SK-MEL-5 (cell line): ENCODE measurements at places on chromosomes 3 and 15.
A peak's percentile ranks its signal among the peaks of the same experiment; 100 is the strongest.

- no peak for DNase-seq
These were observed 16.2 kb upstream of the DUT start for GRCh38 chr15:48315041-48315440.

- DNase-seq = peak; percentile 5
These were observed 296.4 kb downstream of the RBMS3 start for GRCh38 chr3:29577250-29577649.

GRCh38 chr15:43370310-43370974 is 401 bp downstream of the ZSCAN29 start:
- DNase-seq = peak; percentile 5

- DNase-seq = peak; percentile 5
These were observed 554.7 kb downstream of the FHIT start for GRCh38 chr3:60696428-60697125.

DNA sequence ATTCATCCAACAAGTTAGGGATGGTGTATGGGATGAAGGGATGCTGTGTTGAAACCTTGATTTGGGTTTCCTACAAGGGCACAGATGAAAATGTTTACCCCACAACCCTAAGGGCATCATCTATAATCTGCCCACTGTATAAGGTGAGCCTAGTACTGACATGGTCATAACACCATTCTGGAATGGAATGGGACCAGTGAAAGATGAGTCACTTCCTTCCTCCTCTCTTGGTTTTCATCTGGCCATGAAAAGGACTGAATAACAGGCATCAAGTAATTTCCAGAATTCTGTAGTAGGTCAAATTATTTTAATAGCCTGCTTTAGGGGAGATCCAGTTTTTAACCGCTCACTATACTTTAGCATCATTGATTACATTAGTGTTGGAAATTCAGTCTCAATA is 538.6 kb downstream of the NR2F2 start:
- DNase-seq = no peak

GRCh38 chr3:32257641-32258438 is 19.4 kb downstream of the CMTM8 start:
- DNase-seq = no peak

DNA sequence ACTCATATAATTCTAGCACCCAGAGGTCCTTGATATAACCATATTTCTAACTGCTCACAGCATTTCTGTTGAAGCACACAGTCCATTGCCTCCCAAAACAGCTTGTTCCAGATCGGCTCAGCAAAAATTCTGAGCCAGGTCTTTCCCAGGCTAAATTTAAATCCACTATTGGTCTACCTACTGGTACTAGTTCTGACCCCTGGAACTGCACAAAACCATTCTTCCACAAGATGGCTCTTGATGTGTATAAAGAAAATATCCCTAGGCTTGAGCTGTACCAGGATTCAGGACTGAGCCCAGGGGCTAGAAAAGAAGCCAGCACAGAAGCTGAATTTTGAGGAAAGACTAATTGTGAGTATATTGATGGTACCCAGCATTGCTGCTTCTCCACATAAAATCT is 75.4 kb upstream of the ABHD17C start:
- DNase-seq = peak; percentile 53

DNA sequence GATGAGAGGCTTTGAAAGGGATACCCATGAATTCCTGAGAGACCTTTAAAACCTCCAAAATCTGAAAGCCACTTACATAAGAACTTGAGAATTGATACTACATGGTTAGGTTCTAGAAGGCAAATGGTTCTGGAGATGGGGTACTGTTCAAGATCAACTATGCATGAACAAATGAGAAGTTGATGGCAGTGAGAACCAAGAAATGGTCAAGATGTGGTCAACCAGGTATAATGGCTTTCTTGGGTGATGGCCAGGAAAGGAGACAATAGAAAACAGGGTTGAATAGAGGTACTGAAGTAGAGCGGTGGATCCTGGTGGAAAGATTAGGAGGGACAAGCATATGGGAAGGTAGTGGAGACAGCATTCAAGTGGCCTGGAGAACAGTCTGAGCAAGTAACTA is 200.4 kb downstream of the RBMS3 start:
- no peak for DNase-seq

DNA sequence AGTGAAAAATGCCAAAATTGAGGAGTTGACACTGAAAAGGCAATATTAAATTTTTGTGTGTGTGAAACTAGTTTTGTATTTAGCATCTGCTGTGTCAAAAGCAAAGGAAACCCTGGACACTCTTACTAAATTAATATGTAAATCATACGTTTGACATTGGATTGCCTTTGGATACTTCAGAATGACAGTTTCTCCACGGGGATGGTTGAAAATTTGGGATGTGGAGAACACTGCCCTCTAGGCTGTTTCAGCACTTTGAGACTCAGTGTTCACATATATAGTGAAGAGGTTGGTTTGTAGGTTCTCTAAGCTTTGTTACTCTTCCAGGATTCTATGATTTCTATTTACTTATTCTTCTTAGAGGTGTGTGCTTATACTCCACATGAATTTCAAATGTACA is 3.0 kb downstream of the ROBO2 start:
- peak; percentile 51 for DNase-seq

DNA sequence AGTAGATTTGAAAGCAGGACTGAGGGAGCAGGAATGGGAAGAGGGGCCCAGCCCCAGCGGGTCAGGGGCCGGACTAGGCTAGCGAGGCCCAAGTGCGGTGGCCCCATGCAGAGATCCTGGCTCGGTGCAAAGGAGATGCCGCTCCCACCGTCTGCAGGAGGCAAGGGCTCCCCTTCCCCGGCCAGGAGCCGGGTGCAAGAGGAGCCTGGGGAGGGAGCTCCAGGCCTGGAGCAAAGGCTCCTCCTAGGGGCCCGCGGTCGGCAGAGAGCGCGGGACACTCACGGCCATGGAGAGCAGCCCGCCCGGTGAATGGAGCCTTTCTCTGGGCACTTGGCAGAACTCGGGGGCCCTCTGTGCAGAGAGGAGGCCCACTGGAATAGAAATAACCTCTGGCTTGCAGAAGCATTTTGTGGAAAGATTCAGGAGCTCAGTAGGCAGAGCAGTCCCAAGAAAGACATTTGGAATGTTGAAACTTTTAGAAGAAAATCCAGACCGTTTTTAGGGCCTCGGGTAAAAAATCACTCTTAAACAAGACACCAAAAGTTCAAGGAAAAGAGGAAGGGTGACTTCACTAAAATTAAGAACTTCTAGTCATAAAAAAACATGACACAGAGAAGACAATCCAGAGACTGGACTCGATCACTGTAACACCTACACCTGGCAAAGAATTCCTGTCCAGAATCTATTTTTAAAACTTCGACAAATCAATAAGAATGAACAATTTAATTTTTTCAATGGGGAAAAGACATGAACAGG is 43.0 kb upstream of the USP3 start:
- DNase-seq = no peak

GRCh38 chr15:68957696-68958095 is 27.4 kb downstream of the SPESP1 start:
- no peak for DNase-seq

GRCh38 chr15:29820394-29821154 is 1.7 kb downstream of the TJP1 start:
- no peak for DNase-seq

- DNase-seq = no peak
These were observed 242.5 kb upstream of the TMCO5A start for GRCh38 chr15:37691911-37692310.

GRCh38 chr3:106345353-106346027 is 476.7 kb upstream of the CBLB start:
- peak; percentile 53 for DNase-seq

- no peak for DNase-seq
These were observed 207.7 kb downstream of the ZBBX start for GRCh38 chr3:167172377-167172776.

DNA sequence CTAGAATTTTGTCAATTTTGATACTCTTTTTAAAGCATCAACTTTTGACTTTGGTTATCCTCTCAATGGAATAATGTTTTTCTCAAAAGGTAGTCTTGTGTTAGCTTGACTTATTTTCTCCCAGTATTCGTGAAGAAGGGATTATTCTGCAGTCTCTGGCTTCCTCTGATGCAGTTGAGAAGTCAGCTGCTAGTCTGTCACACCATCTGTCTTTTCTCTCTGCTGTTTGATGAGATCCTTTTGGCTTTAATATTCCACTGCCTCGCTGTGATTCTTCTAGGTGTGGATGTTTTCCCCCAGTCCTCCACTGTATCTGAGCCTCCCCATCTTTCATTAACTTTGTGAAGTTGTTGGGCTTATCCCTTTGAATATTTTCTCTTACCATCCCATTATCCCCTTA is 141.0 kb downstream of the WDR72 start:
- peak; percentile 14 for DNase-seq

GRCh38 chr3:171526146-171526545 is 65.9 kb upstream of the TNIK start:
- no peak for DNase-seq

DNA sequence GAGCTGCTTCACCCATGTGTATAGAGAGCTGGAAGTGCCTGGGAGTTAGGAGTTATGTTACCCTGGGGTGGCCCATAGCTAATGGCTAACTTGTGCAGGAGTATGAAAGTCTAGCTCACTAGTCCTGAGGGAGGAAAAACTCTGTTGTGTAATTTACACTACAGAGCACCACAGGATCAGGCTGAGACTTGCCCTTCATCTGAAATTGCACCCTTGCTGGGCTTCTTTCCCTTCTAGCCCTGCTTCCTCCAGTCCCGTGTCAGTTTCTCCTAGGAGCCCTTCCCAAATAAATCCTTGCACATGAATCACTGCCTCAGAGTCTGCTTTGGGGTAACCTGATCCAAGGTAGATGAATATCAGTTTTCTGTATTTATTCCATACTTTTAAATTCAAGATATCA is 40.0 kb downstream of the CTXND1 start:
- no peak for DNase-seq

DNA sequence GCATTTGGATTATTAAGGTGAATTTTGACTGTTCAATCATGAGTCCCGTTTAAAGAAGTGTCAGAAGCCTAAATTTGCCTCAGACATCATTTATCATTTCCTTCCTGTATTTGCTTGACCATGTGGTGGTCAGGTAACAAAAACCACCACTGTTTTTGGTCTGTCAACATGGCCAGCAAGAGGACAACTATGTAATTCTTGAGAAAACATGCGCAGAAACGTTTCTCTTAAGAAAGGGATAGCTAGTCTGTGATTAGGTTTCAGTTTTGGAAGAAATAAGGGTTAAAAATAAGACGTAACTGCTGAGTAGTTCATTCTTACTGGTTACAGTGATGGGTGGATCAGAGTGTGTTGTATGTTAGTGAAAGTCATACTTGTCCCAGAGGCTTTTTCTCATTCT is 204.5 kb downstream of the AKAP13 start:
- DNase-seq = no peak

GRCh38 chr15:26842391-26842790 is 24.5 kb upstream of the GABRA5 start:
- no peak for DNase-seq

GRCh38 chr3:143362115-143362991 is 242.8 kb downstream of the CHST2 start:
- DNase-seq = no peak

GRCh38 chr3:56547486-56547885 is 9.5 kb upstream of the CCDC66 start:
- peak; percentile 34 for DNase-seq

DNA sequence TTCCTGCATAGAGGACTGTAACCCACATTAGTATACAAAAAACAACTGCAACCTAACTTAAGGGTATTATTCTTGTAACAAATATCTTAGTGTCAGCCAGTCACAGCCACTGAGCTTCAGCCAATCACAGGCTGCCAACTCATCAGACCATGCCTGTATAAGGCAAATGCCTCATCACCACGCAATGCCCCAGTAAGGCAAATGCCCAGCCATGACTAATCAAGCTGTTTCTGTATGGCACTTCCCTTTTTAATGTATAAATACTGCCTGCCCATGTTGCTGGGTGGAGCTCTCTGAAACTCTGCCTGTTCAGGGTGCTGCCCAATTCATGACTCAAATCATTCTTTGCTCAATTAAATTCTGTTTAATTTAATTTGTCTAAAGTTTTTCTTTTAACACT is 18.4 kb upstream of the GABRA5 start:
- DNase-seq = no peak

DNA sequence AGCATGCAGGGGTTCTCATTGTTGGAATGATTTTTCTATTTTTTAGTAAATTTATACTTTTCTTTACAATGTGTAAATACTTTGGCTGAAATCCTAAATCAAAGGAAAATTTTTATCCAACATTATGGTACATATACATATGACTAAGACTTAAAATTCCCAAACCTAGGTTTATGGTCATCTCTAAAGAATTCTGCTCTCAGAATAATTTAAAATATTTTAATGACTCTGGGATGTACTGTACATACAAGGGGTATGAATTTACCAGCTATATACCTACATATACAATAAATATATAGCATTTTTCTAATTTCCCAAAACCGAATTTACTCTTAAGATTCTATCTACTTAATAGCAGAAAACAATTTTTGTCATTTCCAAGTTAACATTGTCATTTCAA is 137.9 kb upstream of the POU1F1 start:
- no peak for DNase-seq

- no peak for DNase-seq
These were observed 28.7 kb upstream of the SACM1L start for GRCh38 chr3:45660567-45660901.

DNA sequence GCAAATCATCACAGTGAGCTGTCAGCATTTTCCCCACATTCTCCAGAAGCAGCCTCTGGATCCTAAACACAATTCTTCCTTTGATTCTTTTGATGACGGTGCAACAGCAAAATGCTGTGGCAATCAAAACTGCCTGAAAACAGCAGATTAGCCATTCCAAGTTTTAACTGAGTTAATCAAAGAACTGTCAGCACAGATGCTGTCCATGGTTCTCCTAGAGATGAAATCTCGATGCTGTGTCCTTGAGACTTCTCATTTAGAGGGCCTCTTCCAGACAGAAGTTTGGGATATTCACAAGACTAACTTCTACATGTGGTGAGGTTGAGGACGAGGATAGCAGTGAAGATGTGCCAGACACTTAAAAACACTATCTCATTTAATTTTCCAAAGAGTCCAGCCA is 50.4 kb upstream of the GYG1 start:
- peak; percentile 16 for DNase-seq

GRCh38 chr3:122350814-122351418 is 25.9 kb downstream of the CSTA start:
- DNase-seq = peak; percentile 29
